ENCODE measurements at places on chromosomes 6 and 20. TPM values are rescaled to one million over a fixed set of nuclear protein-coding genes. Genes with fewer than 3 reads are reported as not detected.
A peak's percentile ranks its signal among the peaks of the same experiment; 100 is the strongest.

DNA sequence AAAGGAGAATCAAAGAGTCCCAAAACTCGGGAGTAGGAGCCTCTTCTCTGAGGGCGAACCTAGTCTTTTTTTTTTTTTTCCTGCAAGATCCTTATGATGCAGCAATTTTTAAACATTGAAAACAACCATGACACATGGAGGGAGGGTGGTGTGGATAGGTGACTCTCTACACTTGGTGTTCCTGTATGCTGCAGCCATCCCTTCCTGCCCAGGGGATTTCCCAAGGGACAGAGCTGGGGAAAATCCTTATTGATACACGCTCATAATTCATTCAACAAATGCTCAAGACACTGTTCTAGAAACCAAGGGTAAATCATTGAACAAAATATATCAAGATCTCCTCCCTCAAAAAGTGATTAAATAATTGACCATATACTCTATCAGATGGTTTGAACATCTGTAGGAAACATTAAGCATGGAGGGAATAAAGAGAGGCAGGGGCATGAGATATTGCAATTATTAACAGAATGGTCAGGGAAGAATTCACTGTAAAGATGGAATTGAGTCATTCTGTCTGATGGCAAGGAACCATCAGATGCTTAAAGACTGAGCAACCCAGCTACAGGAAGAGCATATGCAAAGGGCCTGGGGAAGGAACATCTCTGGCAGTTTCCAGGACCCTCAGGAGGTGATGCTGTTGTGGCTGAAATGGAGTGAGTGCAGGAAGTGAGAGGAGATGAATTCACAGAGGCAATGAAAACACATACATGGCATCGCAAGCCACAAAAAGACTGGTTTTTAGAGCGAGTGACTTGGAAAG is 13.4 kb upstream of the BTN3A3 start:
- no peak for ATAC-seq

- no peak for ATAC-seq
Measured at GRCh38 chr20:32440758-32441078, 82.6 kb downstream of the ASXL1 start.

GRCh38 chr20:51346686-51347485 is 195.6 kb downstream of the NFATC2 start:
- peak; percentile 41 for ATAC-seq

DNA sequence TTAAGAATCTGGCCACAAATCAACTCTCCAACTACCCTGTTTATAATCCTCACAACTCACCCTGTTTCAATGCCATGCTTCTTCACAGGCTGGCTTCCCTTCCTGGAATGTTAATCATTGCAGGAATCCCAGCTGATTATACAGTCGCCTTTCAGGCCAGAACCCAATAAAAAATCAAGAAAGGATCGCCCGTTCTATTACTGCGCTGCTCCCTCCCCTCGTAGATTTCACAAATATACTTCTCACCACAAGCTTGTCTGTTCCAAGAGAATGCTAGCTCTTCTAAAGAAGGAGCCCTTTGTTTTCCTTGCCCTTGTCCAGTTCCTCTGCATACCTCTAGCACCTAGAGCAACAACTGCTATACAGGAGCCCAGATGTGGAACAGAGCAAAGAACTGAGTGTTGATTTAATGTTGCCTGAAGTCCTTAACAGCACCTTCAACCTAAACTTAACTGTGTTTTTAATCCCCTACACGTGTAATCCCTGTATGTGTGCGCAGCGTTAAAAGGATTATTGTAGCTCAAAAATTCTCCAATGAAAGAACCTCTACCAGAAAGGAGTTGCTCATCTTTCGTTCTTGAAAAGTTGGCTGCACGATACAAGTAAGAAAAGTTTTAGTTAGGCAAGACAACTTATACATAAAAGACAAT is 988 bp downstream of the ECHDC1 start:
- ATAC-seq, result peak; percentile 7

DNA sequence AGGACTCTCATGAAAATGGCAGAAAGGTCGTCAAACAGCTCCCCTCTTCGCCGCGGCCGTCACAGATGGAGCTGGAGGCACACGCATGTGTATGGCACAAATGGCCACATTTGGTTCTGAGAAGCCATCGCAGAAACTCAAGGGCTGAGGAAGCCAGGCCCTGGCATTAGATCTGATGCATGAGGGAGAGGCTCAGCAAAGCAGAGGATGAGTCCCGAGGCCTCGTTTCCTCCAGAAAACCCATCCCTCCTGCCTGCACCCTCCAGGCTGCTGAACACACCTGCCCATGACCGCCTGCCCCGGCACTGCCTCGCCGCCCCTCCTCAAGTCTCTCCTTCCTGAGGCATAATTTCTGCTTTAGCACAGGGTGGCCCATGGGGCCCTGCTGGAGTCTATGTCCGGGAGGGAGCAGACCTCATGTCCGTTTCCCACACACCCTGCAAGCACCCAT is 240.3 kb downstream of the DLL1 start:
- no peak for ATAC-seq

GRCh38 chr6:32167761-32168262 is 3.4 kb downstream of the EGFL8 start:
- ATAC-seq, result no peak

- no peak for ATAC-seq
Measured at GRCh38 chr20:17419479-17420041, 111.6 kb downstream of the BFSP1 start.

GRCh38 chr20:52103913-52104545 is 87.5 kb downstream of the ZFP64 start:
- no peak for ATAC-seq

GRCh38 chr6:72689107-72689954 is 67.5 kb downstream of the KCNQ5 start:
- no peak for ATAC-seq

GRCh38 chr20:25279403-25279802 is 31.5 kb downstream of the PYGB start:
- no peak for ATAC-seq

DNA sequence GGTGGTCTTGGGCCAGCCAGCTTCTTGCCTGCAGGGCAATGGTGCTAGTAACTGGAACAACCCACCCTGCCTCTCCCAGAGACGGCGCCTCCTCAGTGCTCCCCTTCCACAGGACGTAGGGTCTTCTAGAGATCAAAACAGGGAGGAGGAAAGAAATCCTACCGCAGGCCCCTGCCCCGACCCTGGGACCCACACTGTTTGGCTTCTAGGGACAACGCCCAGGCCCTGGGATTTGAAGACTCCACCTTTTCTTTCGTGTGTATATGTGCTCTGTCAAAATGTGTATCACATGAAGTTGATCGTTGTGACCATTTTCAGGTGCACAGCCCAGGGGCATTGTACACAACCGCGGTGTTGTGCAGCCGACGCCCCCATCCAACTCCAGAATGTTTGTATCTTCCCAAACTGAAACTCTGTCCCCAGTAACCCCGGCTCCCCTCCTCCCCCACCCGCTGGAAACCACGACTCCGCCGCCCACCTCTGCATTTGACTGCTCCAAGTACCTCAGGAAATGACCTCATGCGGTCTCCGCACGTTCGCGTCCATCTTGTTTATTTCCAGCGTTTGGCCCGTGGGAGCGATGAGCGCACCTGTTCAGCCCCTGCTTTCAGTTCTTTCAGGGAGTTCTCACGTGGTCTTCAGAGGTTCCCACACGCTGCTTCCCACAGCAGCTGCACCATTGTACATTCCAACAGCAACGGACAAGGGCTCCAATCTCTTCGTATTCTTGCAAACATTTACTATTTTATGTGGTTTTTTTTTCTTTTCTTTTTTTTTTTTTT is 3.4 kb upstream of the BHLHE23 start:
- no peak for ATAC-seq

DNA sequence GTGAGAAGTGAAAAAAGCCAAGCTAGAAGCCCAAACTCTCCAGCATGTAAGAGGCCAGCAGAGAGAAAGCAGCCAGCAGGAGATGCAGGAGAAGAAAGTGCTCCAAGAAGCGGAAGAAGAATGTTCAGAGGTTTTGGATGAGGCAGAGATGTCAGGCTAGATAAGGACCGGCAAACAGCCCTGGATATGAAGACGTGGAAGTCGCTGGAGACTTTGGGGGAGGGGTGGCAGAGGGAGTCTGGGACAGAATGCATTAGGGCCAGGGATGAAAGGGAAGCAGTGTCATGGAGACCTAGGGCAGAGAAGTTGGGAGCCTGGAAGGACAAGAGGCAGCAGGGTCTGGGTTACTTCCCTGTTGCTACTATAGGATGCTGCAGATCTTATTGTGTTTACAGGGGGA is 5.3 kb upstream of the SCUBE3 start:
- no peak for ATAC-seq

DNA sequence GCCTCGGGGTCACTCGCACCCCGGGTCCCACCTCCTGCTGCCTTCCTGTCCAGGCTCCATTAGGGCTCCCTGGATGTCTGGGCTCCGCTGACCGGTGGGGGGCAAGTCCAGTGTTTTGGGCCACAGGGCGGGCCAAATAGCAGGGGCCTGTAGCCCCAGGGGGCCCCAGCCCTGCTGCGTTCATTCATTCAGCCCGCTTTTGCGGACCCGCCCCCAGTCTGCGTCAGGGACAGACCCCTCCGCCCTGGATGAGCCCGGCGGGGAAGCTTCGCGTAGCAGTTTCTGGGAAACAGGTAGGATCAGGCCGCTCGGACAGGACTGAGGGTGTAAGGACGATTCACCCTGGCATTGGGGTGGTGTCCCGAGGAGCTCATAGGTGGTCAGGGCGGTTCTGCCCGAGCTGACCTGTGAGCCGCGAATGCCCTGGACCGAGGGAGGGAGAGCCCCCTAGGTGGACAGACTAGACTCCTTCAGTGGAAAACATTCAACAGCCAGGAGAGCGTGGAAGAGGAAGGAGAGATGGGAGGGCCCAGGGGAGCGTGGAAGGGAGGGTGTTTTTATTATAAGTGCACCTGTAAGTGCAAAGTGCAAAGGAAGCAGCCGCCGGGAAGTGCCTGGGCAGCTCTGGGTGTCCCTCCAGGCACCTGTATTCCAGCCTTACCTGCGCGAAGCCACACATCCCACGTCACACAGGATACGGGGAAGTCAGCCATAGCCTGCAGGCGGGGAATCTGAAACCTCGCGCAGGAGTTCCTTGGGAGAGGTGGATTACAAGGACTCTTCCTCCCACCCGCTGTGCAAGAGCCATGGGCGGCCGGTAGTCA is 662 bp downstream of the ENTPD6 start:
- peak; percentile 52 for ATAC-seq

DNA sequence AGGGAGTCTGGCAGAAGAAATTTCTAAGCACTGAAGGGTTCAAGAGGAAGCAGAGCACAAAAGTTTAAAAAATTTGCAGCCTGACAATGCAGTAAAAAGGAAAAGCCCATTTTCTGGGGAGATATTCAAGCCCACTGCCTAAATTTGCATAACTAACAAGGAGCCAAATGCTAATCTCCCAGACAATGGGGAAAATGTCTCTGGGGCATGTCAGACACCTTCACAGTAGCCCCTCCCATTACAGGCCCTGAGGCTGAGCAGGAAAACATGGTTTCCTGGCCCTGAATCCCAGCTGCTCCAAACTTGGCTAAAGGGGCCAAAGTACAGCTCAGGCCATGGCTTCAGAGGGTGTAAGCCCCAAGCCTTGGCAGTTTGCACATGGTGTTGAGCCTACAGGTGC is 908.5 kb upstream of the MANEA start:
- ATAC-seq, result no peak

The BACH2 gene
- 0.76 TPM for total RNA-seq

The TSPO2 gene
- not detected for total RNA-seq

The LY86 gene
- 0.48 TPM for total RNA-seq

The FNDC11 gene
- total RNA-seq, result 0.28 TPM
